ENCODE measurements at places on chromosomes 11 and 22.

DNA sequence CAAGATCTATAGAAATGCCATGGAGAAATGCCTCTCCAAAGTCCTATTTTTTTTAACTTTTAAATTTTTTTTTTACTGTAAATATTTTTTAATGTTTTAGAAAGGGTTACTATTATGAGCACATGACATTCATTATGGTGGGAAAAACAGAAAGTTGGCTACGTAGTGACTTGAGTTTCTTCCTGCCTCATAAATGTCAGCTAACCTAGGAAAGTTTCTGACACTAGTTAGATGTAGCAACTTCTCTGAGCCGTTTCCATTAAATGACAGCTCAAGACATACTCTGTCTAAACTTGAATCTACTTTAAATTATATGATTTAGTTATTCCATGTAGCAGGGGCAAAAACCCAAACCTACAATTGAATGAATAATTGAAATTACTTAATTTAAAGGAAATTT, 18.4 kb upstream of the CTSC start:
- DNase-seq, result no peak

GRCh38 chr11:75814363-75814676, 690 bp upstream of the UVRAG start:
- no peak for DNase-seq

DNA sequence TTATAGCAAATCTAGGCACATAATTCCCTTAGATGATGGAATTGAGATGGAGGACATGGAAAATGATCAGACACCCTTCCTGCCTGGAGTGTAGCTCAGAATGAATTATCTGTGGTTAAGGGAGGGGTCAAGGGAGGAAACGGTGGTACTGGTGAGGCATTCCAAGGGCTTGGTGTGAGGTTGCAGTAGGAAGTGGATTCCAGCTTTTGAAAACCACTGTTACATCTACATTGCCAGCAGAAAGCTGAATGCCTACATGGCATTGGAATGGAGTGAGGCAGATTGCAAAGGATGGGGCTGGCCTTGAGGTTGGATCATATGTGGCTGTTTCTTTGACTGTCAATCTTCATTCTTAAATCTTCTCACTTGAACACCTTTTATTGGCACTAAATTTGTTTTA, 684.4 kb downstream of the NTM start:
- no peak for DNase-seq

DNA sequence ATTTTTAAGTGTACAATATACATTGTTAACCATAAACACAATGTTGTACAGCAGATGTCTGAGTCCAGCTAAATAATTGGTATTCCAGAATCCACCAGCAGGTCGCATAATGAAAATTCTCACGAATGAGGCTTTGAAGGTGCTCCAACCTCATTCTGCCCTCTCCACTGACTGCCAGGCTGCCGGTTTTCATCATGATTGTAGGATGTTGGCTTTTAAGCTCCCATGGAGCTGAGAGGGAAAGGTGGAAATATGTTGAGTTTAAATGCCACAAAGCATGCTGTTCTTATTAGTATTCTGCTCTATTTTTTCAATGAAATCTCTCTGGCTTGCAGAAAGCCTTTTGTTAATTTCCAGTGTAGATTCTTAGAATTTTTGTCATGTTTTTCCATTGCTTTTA, 337.2 kb upstream of the DDI1 start:
- DNase-seq, result no peak

- DNase-seq, result no peak
These were observed 697 bp downstream of the RAB36 start for GRCh38 chr22:23145878-23146470.

DNA sequence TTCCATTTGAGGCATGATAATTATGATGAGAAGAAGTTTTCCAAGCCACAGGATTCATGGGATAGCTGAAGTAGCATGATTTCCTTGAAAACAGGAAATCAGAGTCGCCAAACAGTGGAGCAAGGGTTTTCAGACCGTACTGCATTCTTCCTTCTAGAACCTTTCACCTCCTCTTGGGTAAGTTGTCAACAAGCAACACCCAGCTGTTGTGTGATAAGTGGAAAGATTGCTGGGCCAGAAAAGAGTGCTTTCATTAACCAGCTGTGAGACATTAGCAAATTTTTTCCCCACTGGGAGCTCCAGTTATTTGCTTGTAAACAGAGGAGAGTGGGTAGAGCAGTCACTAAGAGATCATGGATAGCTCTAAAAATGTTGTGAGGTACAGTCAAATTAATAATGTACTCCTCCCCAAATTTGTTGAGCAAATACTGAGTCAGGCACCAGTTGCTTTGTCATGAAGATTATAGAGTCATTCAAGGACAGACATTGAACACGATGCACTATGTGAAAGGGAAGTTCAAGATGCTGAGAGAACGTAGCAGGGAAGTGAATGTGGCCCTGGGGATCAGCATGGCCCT, 11.7 kb upstream of the MPEG1 start:
- no peak for DNase-seq

Measured in stimulated activated CD4-positive, alpha-beta T cell treated with anti-CD3 and anti-CD28 coated beads, Interleukin-15, amount 100 ng/mL, for 1 hour (primary cell).